ENCODE measurements at places on chromosomes 1 and 21.

- DNase-seq: no peak
- H3K36me3 ChIP-seq: peaks cover 9% of the 10 kb centered on the region
- no peak overlapping the region for H3K4me3 ChIP-seq
- no peaks in the 10 kb centered on the region for H3K27me3 ChIP-seq
Measured at GRCh38 chr21:32377991-32378390, 14.8 kb downstream of the URB1 start.

GRCh38 chr1:221739018-221739676 lies 2.7 kb downstream of the DUSP10 start:
- H3K27ac ChIP-seq: no peak overlapping the region
- H3K4me3 ChIP-seq: no peak overlapping the region
- H3K36me3 ChIP-seq: peaks cover 12% of the 10 kb centered on the region
- no peaks in the 10 kb centered on the region for H3K27me3 ChIP-seq

GRCh38 chr1:18899363-18900049 lies 2.8 kb downstream of the ALDH4A1 start:
- peaks cover 14% of the 10 kb centered on the region for H3K4me1 ChIP-seq
- no peak overlapping the region for H3K4me3 ChIP-seq
- H3K27ac ChIP-seq: no peak overlapping the region
- DNase-seq: no peak
- H3K36me3 ChIP-seq: peaks cover 19% of the 10 kb centered on the region

- no peaks in the 10 kb centered on the region for H3K36me3 ChIP-seq
- no peaks in the 10 kb centered on the region for H3K4me1 ChIP-seq
Measured at GRCh38 chr1:192010406-192010805, 147.9 kb upstream of the RGS18 start.

GRCh38 chr1:244460197-244460596 lies 876 bp upstream of the CATSPERE start:
- H3K4me1 ChIP-seq: peaks cover 38% of the 10 kb centered on the region
- peak overlapping the region; percentile 66 for H3K27ac ChIP-seq
- H3K4me3 ChIP-seq: no peak overlapping the region

DNA sequence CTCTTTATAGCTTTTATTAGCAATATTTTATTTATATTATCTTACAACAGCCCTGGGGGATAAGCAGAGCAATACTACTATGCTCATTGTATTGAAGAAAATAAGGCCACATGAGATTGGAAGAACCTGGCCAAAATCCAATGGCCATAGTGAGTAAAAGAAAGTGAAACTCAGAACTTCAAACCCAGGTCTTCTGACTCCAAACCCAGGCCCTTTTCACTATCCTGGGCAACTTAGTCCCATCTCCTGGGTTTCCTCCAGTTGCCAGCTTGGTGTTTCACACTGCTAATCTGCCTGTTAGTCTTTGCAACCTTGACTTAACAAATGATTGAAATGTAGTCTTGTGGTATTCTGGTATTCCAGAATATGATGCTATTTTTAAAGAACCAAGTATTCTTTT lies 22.4 kb upstream of the EXO1 start:
- H3K36me3 ChIP-seq: no peaks in the 10 kb centered on the region
- H3K27ac ChIP-seq: no peak overlapping the region
- H3K27me3 ChIP-seq: no peaks in the 10 kb centered on the region

- peaks cover 29% of the 10 kb centered on the region for H3K27me3 ChIP-seq
- H3K36me3 ChIP-seq: no peaks in the 10 kb centered on the region
- H3K4me1 ChIP-seq: no peaks in the 10 kb centered on the region
- no peak overlapping the region for H3K4me3 ChIP-seq
- H3K27ac ChIP-seq: no peak overlapping the region
- DNase-seq: no peak
Measured at GRCh38 chr1:45258059-45258650, 51.8 kb upstream of the ZSWIM5 start.

DNA sequence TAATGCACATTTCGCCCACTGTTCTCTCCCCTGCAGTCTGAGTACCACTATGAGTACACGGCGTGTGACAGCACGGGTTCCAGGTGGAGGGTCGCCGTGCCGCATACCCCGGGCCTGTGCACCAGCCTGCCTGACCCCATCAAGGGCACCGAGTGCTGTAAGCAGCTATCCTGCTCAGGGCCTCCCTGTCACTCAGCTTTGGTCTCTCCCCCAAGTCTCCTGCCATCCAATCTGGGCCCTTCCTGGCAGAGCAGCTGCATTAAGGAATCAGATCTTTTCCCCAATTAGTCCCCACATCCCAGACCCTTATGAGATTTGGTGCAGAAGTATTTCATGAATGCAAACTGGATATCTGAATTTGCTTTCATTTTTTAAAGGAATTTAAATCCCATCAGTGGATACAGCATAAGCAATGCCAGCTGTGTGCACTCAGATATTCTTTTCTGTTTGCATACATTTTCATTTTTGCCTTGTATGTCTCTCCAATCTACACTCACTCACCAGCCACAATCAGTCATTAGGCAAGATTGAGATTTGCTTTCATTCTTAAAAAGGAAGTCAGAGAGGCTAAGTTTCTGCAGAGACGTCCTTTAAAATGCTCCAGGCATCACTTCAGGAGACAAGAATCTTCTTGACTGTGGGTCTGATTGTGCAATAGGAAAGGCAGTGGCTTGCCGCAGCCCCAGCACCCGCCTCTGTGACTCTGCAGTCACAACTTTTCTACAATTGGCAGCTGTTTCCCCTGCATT lies 48.1 kb downstream of the ELAPOR1 start:
- no peaks in the 10 kb centered on the region for H3K36me3 ChIP-seq
- no peak for DNase-seq
- peaks cover 13% of the 10 kb centered on the region for H3K27me3 ChIP-seq

DNA sequence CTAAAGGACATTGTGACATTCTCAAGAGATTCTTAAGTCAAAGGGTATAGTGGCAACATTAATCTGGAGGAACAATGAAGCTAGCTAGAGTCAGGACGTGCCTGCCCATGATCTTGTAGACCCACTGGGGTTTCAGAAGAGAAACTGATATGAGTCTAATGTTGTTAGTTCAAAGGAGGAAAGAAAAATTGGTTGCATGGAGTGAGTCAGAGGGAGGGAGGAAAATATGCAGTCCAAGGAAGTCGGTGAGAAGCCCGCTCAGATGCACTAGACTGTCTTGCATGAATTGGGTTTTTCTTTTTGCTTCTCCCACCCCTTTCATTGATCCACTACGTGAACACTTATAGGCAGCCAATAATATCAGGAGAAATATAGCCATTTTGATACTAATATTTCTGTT lies 53.8 kb upstream of the SYT14 start:
- H3K36me3 ChIP-seq: peaks cover 11% of the 10 kb centered on the region
- H3K27ac ChIP-seq: peak overlapping the region; percentile 92
- no peaks in the 10 kb centered on the region for H3K27me3 ChIP-seq
- no peak for DNase-seq

DNA sequence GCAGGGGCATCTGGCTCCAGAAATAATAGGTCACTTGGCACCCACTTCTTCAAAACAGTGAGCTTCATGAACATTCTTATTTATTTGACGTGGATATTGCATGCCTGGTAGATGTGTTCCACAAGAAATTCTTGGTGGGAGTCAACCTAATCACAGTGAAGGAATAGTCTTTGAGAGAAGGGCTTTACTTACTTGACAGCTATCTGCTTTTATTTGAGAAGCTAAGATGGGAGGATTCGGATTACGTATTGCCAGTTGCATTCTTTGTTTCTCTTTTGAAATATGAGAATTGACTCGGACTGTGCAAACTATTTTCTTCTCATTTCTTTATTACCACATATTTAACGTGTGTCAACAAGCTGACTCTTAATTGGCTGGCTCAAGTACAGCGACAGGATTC lies 117.2 kb downstream of the FASLG start:
- no peak overlapping the region for H3K4me3 ChIP-seq
- H3K36me3 ChIP-seq: no peaks in the 10 kb centered on the region
- H3K4me1 ChIP-seq: no peaks in the 10 kb centered on the region
- DNase-seq: no peak
- H3K27me3 ChIP-seq: no peaks in the 10 kb centered on the region

GRCh38 chr1:183911285-183911684 lies 106.4 kb downstream of the RGL1 start:
- H3K36me3 ChIP-seq: no peaks in the 10 kb centered on the region
- no peak overlapping the region for H3K27ac ChIP-seq
- peaks cover 19% of the 10 kb centered on the region for H3K4me1 ChIP-seq
- DNase-seq: no peak
- no peak overlapping the region for H3K4me3 ChIP-seq
- no peaks in the 10 kb centered on the region for H3K27me3 ChIP-seq

DNA sequence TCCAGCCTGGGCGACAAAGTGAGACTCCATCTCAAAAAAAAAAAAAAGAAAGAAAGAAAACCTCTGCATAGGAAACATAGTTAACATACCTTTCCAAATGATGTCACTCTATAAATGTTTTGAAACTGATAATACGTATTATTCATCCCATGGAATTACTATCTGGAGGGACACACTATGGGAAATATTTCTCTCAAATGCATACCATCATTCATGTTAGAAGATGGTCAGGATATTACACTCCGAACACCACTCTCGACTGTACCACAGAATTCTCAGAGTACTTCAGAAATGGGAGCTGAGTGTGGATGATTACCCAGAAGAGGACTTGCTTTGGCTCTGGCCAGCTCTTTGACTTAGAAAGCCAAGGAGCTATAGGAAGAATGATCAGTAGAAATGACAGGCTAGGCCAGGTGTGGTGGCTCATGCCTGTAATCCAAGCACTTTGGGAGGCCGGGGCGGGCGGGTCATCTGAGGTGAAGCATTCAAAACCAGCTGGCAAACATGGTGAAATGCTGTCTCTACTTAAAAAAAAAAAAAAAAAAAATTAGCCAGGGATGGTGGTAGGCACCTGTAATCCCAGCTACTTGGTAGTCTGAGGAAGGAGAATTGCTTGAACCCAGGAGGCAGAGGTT lies 5.2 kb upstream of the LIN28A start:
- no peak overlapping the region for H3K27ac ChIP-seq
- no peak overlapping the region for H3K4me3 ChIP-seq
- no peaks in the 10 kb centered on the region for H3K36me3 ChIP-seq
- H3K4me1 ChIP-seq: no peaks in the 10 kb centered on the region

DNA sequence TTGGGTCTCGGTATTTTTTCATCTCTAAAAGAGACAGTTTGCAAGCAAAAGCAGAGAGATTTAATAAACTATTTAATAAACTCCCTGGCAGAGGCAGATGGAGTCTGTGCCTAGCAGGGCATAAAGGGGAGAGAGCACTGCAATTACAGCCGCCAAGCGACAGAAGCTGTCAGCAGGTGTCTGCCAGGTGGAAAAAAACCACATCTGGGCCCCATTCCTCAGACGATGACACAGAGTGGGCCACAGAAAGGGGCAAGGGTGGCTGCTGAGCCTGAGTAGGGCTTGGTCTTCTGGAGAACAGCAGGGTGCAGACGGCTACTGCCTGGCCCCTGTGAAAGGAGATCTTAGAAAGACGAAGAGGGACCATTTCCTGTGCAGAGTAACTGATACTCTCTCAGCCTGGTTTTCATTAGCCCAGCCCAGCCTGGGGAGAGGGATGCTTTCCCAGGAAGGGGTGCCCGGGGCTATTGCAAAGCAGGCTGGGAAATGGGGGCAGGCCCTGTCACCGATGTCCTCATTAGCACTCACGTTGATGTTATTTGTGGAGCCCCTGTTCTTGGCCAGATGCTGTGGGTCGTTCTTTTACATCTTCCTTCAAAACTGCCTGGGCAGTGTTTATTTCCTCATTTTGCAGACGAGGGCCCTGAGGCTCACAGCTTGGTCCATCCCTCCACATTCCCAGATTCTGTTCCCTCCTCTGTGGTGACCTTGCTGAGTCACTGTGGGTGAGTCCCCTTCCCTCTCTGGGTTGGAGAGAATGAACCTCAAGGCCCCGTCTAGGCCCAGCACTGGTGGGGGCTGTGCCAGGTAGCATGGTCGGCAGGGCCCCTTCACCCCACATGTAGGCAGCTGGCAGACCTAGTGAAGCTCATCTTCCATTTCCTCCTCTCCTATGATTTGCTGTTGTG lies 472.7 kb downstream of the PTPRU start:
- peak overlapping the region; percentile 68 for H3K27ac ChIP-seq
- H3K36me3 ChIP-seq: no peaks in the 10 kb centered on the region
- peak; percentile 25 for DNase-seq

GRCh38 chr1:228684607-228685006 lies 50.7 kb upstream of the RHOU start:
- H3K27ac ChIP-seq: no peak overlapping the region
- no peak for DNase-seq
- H3K4me3 ChIP-seq: no peak overlapping the region
- no peaks in the 10 kb centered on the region for H3K4me1 ChIP-seq
- peaks cover 43% of the 10 kb centered on the region for H3K27me3 ChIP-seq

GRCh38 chr1:103075316-103076000 lies 32.9 kb downstream of the COL11A1 start:
- no peak overlapping the region for H3K27ac ChIP-seq
- DNase-seq: no peak
- no peaks in the 10 kb centered on the region for H3K36me3 ChIP-seq
- no peaks in the 10 kb centered on the region for H3K4me1 ChIP-seq
- no peaks in the 10 kb centered on the region for H3K27me3 ChIP-seq
- no peak overlapping the region for H3K4me3 ChIP-seq

GRCh38 chr1:979744-980072 lies 2.2 kb downstream of the PERM1 start:
- no peak overlapping the region for H3K27ac ChIP-seq
- DNase-seq: no peak
- H3K36me3 ChIP-seq: peaks cover 23% of the 10 kb centered on the region
- peaks cover 18% of the 10 kb centered on the region for H3K4me1 ChIP-seq
- H3K4me3 ChIP-seq: no peak overlapping the region

- no peak for DNase-seq
- H3K36me3 ChIP-seq: peaks cover 29% of the 10 kb centered on the region
- H3K4me3 ChIP-seq: no peak overlapping the region
- H3K27me3 ChIP-seq: no peaks in the 10 kb centered on the region
- no peak overlapping the region for H3K27ac ChIP-seq
Measured at GRCh38 chr1:232988572-232989040, 38.2 kb downstream of the NTPCR start.

DNA sequence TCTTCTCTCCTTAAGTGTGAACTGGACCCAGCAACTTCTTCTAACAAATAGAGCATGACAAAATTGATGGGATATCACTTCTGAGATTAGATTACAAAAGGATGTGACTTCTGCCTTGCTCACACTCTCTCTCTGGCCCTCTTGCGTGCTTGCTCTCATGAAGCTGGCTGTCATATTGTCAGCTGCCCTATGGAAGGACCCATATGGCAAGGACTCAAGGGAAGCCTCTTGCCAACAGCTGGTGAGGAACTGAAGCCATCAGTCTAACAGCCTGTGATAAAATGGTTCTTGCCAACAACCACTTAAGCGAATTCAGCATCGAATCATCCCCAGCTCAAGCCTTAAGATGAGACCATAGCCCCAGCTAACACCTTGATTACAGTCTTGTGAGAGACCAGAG lies 4.8 kb upstream of the TLR5 start:
- H3K4me1 ChIP-seq: peaks cover 20% of the 10 kb centered on the region
- no peak overlapping the region for H3K4me3 ChIP-seq
- peaks cover 2% of the 10 kb centered on the region for H3K36me3 ChIP-seq
- H3K27ac ChIP-seq: no peak overlapping the region

- no peak overlapping the region for H3K27ac ChIP-seq
- DNase-seq: peak; percentile 61
- no peaks in the 10 kb centered on the region for H3K27me3 ChIP-seq
- H3K4me1 ChIP-seq: peaks cover 31% of the 10 kb centered on the region
- peaks cover 8% of the 10 kb centered on the region for H3K36me3 ChIP-seq
Measured at GRCh38 chr1:28193701-28194161, 17.2 kb upstream of the PTAFR start.

GRCh38 chr1:221002601-221003000 lies 123.4 kb downstream of the HLX start:
- H3K27ac ChIP-seq: no peak overlapping the region
- H3K27me3 ChIP-seq: no peaks in the 10 kb centered on the region
- H3K36me3 ChIP-seq: no peaks in the 10 kb centered on the region
- H3K4me1 ChIP-seq: no peaks in the 10 kb centered on the region
- no peak for DNase-seq

Data from Calu3 (cell line).